ENCODE measurements at places on chromosomes 3 and 15.
A peak's percentile ranks its signal among the peaks of the same experiment; 100 is the strongest.

DNA sequence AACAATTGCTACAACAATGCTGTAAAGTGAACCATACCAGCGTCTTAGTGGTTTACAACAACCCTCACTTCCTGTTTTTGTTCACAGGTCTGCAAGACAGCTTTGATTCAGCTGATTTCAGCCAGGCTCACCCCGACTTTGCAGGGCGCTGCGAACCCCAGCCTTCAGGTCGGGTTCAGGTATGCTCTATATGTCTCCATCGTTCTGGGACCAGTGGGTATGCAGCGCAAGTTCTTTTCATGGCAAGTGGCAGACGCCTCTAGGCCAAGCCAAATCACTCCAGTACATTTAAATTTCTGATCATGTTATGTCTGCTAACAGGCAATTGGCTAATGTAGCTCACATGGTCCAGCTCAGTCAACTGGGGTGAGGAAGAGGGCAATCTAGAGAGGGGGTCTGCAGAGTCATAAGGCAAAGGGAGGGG lies 52.4 kb upstream of the RGMA start:
- DNase-seq: peak; percentile 40

DNA sequence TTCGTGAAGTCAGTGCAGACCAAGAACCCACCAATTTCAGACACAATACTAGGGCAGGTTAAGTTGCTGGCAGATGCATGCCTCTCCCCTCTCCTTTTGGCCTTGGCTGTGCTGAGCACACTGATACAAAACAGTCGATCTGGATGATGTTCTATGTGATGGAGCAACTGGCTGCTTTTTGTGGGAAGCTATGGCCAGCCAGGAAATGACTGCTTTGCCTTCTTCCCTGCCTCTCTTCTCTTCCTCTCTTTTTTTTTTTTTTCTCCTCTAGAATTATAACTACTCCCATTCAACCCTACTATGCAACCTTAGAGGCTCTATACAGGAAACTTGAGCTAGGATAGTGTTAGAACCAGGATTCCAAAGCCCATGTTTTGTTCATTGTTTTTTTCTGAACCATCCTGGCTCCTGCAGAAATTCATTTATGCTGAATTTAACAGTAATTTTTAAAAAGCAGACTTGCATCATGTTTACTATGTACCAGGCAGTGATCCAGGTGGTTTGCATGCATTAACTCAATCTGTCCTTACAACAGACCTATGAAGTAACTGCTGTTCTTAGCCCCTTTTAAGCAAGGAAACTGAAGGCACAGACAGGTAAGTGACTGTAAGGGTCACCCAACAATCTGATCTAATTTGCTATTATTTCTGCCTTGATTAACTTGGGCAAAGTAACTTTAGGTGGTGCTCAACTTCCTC lies 62.9 kb downstream of the PLD1 start:
- DNase-seq: no peak

- DNase-seq: no peak
Observed at GRCh38 chr3:166809520-166809919, 570.6 kb downstream of the ZBBX start.

DNA sequence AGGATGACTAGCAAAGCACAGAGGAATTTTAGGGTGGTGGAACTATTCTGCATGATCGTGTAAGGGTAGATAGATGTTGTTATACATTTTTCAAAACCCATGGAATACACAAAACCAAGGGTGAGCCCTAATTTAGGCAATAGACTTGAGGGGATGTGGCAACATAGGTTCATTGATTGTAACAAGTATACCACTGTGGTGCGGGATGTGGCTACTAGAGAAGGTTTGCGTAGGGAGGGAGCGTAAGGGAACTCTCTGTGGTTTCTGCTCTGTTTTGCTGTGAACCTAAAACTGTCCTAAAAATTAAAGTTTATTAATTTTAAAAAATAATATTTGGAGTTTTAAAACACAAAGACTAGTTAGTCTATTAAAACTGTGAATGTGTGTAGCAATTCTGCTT lies 202.8 kb downstream of the PLCL2 start:
- no peak for DNase-seq

GRCh38 chr15:68228971-68229385 lies 550 bp downstream of the CLN6 start:
- no peak for DNase-seq

DNA sequence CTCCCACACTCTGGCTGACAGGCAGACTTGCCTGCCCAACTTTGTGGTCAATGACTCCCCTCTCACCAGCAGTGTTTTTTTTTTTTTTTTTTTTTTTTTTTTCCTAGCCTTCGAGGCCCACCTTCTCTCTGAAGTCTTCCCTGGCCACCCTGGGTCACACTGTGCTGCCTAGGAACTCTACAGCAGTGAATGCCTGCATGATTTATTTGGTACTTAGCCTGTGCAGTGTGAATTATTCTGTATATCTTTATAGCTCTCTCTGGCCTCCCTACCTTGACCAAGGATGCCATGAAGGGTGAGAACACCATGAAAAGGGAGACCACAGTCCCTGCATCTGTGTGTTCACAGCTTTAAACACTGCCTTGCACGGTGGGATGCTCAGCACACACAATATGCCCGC lies 141.6 kb downstream of the CLSTN2 start:
- no peak for DNase-seq

DNA sequence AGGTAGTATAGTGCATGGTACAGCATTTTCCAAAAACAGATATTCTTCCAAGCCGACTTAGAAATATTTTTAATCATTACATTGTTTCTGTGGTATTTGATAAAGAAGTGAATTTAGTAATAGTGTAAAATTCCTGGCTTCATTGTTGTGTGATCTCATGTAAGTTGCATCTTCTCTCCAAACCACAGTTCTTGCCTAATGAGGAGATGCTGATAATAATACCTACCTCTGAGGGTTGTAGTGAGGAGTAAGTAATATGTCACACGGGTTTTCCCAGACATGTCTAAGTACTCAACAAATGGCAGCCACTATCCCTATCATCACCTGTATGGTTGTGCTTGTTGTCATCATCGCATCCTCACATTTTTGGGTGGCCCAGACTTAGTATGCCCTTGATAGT lies 167.3 kb downstream of the SLCO3A1 start:
- DNase-seq: no peak

DNA sequence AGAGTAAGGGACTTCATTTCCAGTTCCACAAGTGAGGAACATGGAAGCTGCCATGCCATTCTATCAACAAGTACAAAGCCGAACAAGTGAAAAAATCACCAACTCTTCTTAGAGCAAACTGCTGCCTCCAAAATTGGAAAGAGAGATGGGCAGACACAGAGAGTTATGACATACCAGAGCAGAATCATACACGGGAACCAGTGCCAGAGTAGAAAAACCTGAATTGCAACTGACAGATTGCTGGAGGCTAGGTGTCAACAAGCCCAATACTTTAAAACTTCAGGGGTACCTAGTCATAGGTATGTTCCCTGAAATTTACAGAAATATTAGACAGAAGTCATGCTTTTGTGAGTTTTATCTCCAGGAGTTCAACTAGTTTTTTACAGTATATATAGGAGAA lies 62.0 kb downstream of the TTBK2 start:
- DNase-seq: no peak

GRCh38 chr3:105364128-105364527 lies 2.6 kb upstream of the ALCAM start:
- no peak for DNase-seq

GRCh38 chr3:86960550-86960949 lies 30.4 kb downstream of the VGLL3 start:
- DNase-seq: no peak

DNA sequence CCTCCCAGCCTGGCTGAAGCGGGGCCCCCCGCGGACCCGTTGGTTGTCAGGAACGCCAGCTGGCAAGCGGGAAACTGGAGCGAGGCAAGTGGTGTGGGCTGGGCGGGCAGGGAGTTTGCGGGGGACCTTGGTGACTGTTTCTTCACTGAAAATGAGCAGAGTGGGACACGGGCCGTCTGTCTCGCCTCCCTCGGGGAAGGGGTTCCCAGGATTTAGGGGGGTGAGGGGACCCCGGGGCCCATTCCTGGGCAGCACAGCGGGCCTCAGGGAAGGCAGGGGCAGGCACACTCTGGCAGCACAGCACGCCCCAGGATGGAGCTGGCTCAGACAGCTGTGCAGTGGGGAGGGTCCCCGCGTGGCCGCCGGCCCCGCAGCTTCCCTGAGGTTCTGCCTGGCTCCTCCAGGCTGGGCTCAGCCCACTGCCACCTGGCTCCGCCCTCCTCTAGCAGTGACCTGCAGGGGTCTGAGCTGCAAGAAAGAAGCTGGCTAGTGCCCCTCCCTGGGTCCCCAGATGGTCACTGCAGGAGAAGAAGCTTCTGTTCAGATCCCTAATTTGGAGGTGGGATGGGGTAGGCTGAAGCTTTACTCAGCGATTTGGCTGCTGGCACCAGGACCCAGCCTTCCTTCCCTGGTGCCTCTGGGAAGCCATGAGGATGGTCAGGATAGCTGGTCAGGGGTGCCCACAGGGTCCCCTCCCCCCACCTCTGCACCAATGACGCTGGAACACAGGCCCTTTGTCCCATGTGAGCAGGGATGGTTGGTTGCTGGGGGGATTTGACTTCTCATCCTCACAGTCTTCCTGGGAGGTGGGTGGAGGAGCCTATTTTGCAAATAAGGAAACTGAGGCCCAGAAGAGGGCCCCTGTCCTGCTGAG lies 90.4 kb downstream of the TBC1D2B start:
- no peak for DNase-seq

DNA sequence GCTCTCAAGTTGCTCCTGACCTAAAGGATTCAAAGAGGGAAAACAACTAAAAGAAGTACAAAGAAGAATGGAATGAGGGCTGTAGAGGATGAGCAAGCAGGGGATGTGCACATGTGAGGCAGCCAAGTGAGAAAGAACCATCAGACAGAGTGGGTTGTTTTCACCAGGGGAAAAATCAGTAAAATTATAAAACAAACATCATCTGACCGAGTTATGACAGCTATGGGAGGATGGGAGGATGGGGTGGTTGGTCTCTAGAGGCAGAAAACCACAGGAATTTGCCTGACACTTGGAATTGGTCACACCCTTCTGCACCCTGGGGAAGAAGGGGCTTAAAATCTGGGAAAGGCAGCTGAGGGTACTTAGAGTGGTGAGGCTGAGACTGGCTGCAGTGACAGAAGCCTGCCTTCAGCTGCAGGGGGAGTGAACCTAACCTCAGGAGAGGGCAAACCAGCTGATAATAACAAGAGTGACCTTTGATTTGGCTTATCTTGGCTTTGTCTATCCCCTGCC lies 10.1 kb downstream of the ARHGAP31 start:
- DNase-seq: no peak

GRCh38 chr3:175477651-175478224 lies 618.6 kb downstream of the NAALADL2 start:
- DNase-seq: no peak

GRCh38 chr3:70150599-70150998 lies 151.1 kb downstream of the SAMMSON start:
- DNase-seq: no peak

DNA sequence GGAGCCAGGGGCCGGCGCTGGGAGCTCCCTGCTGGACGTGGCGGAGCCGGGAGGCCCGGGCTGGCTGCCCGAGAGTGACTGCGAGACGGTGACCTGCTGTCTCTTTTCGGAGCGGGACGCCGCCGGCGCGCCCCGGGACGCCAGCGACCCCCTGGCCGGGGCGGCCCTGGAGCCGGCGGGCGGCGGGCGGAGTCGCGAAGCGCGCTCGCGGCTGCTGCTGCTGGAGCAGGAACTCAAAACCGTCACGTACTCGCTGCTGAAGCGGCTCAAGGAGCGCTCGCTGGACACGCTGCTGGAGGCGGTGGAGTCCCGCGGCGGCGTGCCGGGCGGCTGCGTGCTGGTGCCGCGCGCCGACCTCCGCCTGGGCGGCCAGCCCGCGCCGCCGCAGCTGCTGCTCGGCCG lies 1.5 kb downstream of the SMAD6 start:
- DNase-seq: no peak

- DNase-seq: no peak
Observed at GRCh38 chr3:112446343-112446742, 52.9 kb downstream of the BTLA start.

DNA sequence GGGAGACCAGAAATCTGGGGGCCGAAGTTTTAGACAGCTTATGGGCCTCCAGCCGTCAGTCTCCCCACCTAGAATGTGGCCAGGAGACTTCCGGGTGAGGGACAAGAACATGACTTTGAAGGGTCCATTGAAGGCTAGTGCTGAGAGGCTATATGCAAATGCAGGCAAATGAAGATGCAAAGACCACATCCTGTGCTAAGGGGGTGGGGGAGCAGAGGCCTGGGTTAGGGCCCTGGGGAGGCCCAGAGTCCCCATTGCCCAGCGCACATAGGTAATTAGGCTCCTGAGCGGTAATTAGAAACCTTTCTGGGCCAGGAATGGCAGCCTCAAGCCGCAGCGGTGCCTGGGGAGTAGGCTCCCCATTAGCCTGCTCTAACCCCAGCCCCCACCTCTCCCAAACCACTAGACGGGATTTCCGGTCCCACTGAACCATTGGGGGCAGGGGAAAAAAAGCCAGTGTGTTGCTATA lies 6.8 kb downstream of the CSK start:
- peak; percentile 39 for DNase-seq

DNA sequence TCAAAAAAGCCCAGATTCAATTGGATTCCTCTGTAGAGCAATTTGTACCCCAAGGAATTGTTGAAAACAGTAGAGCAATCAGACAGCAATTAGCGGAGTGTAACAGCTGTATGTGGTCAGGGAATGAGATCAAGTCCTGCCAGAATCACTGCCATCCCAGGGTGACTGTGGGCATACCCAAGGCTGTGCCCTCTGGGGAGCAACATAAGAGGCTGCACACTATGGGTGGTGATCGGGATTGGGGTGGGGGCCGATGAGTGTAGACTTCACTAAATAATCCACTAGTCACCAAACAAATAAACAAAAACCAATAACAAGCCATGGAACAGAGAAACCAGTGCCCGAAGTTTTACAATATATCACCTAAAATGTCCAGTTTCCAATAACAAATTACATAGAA lies 12.1 kb upstream of the ELP6 start:
- no peak for DNase-seq

- DNase-seq: no peak
Observed at GRCh38 chr15:95259965-95260364, 1028.6 kb downstream of the MCTP2 start.

DNA sequence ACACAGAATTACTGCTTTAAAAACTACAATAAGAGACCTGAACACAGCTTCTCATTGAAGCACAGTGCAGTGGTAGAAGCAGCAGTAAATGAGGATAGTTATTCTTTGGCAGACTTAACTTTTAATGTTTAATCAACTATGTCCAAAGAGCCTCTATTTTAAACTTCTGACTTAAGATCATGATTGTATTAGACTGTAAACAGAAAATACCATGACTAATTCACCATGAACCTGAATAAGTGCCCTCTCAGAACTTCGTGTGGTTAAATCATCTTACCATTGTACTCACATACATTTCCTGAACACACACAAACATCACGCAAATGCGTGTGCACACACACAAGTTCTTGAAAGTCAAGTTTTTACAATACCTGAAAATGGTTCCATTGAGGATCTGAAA lies 13.9 kb downstream of the CEP152 start:
- DNase-seq: no peak

GRCh38 chr3:49673715-49674496 lies at the start of gene APEH:
APEH (plus strand) TSS chr3:49674351; CDS start chr3:49674402, 51 bp downstream.
- DNase-seq: peak; percentile 97
